Esophagus squamous epithelium (tissue), 5 donors: ENCODE measurements at places on chromosomes 1 and 21. TPM values are rescaled to one million over a fixed set of nuclear protein-coding genes. Genes with fewer than 3 reads are reported as not detected.

The ZBED6 gene
- total RNA-seq, result 18.7 TPM

The URB2 gene
- total RNA-seq, result 7.8 TPM

The RSPO1 gene
- 0.70 TPM for total RNA-seq

The AADACL4 gene
- total RNA-seq, result not detected

The ARHGAP30 gene
- 4.9 TPM for total RNA-seq

The AGT gene
- total RNA-seq, result 0.40 TPM

The SYT11 gene
- total RNA-seq, result 5.3 TPM

The LCE1D gene
- total RNA-seq, result not detected

The LYPD8 gene
- not detected for total RNA-seq

The S100A16 gene
- total RNA-seq, result 2,367 TPM

The PODN gene
- 12.5 TPM for total RNA-seq

The CFHR5 gene
- total RNA-seq, result not detected

The KIF26B gene
- 0.23 TPM for total RNA-seq

The HSD11B1 gene
- not detected for total RNA-seq

The TMEM82 gene
- not detected for total RNA-seq

The MTR gene
- total RNA-seq, result 5.8 TPM

The HOOK1 gene
- 35.1 TPM for total RNA-seq

The CD247 gene
- 3.5 TPM for total RNA-seq

The FAM163A gene
- total RNA-seq, result not detected

The CYYR1 gene
- total RNA-seq, result 1.2 TPM

The BATF3 gene
- 0.91 TPM for total RNA-seq

The NHLH1 gene
- total RNA-seq, result 0.19 TPM

The RGS13 gene
- 2.9 TPM for total RNA-seq

The KIF14 gene
- total RNA-seq, result 4.3 TPM

The USF1 gene
- 46.7 TPM for total RNA-seq

The SAMD11 gene
- not detected for total RNA-seq

The STIL gene
- 8.2 TPM for total RNA-seq

The NMNAT2 gene
- total RNA-seq, result 0.18 TPM

The REN gene
- 0.99 TPM for total RNA-seq

The RHEX gene
- total RNA-seq, result 21.9 TPM

The FAM43B gene
- not detected for total RNA-seq

The APCS gene
- total RNA-seq, result not detected

The BTBD8 gene
- 0.83 TPM for total RNA-seq

The NCAM2 gene
- total RNA-seq, result 0.95 TPM

The HES5 gene
- 0.35 TPM for total RNA-seq

The SYPL2 gene
- 0.15 TPM for total RNA-seq

The CYP4B1 gene
- 91.7 TPM for total RNA-seq

The CHI3L2 gene
- total RNA-seq, result 2.2 TPM

The DTL gene
- 2.0 TPM for total RNA-seq

The BNIPL gene
- total RNA-seq, result 94.8 TPM

The RGS16 gene
- total RNA-seq, result 1.2 TPM

The AK5 gene
- not detected for total RNA-seq

The AGBL4 gene
- not detected for total RNA-seq

The CACYBP gene
- total RNA-seq, result 79.0 TPM

The MCL1 gene
- 217 TPM for total RNA-seq

The OR11L1 gene
- total RNA-seq, result not detected

The RAD54L gene
- total RNA-seq, result 7.8 TPM

The KDM5B gene
- 88.9 TPM for total RNA-seq

The PLA2G4A gene
- 22.6 TPM for total RNA-seq

The GPATCH3 gene
- 6.9 TPM for total RNA-seq

The SLC35D1 gene
- total RNA-seq, result 12.5 TPM

The S100A12 gene
- 64.6 TPM for total RNA-seq

The CLCA1 gene
- total RNA-seq, result not detected

The BTBD19 gene
- total RNA-seq, result 5.3 TPM

The INPP5B gene
- 20.4 TPM for total RNA-seq

The GREM2 gene
- 0.45 TPM for total RNA-seq

The SDC3 gene
- total RNA-seq, result 6.5 TPM

The SFN gene
- total RNA-seq, result 1,060 TPM
